ENCODE measurements at places on chromosomes 4 and X.

DNA sequence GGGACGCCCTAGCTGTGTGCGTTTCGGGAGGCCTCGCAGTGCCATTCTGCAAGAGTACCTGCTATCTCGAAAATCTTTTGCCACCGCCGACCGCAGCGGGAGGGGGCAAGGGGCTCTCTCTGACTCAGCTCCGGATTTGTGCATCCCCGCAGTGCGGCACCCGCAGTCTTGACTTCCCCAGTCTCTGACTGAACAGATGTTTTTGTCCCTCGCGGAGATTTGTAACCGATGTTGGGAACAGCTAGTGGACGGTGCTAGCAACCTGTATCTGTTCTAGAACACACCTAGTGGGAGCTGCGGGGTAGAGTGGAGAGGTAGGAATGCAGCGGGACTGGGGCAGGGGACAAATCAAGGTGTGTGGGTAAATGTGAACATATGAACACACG lies 17.2 kb downstream of the NKX6-1 start:
- no peak for DNase-seq

- DNase-seq = no peak
Measured at GRCh38 chr4:27048429-27049238, 188.0 kb downstream of the STIM2 start.

- DNase-seq = no peak
Measured at GRCh38 chr4:99587803-99588202, 13.2 kb downstream of the MTTP start.

DNA sequence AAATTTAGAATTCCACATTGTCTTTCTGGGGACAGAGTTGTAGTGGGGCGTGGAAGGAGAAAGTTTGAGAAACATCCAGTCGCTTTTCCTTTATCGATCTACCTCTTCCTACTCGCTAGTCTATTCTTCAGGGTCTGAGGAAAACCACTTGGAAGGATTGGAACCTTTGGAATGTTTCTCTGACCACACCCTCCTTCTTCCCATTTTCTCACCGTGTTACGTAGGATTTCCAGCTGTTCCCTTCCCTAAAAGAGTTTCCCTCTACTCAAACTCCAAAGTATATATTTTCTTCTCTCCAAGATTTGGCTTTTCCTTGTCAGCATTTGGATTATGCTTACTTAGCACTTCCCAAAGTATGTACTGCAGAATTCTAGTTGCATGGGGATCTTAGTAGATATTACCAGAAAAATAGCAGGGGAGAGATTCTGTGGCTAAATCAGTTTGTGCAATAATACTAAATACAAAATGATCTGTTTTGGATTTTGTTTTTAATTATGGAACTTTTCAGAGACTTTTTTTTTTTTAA lies 4.9 kb downstream of the ENPEP start:
- DNase-seq = no peak

GRCh38 chr4:118947095-118947494 lies 58.4 kb downstream of the SYNPO2 start:
- DNase-seq = no peak

DNA sequence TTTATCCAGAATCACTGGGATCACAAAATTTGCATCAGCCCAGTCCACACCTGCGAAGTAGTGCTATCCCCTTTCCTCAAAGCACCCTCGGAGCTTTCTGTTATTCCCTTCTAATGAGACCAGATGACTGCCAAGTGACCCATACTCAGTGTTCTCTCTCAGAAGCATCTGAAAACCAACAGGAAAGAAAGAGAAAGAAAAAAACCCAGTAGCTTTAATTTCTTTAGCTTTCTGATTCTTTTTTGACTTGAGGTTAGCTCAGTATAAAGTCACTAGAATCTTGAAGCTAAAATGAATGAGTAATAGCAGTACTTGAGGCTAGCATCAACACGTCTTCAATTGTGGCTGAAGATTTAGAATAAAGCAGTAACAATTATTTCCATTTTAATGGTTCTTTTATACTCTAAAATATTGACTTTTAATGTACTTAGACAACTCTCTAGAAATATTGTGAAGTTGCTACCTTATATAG lies 124.4 kb downstream of the ANK2 start:
- DNase-seq = no peak

- DNase-seq = no peak
Measured at GRCh38 chrX:134548257-134549201, 88.6 kb downstream of the HPRT1 start.

DNA sequence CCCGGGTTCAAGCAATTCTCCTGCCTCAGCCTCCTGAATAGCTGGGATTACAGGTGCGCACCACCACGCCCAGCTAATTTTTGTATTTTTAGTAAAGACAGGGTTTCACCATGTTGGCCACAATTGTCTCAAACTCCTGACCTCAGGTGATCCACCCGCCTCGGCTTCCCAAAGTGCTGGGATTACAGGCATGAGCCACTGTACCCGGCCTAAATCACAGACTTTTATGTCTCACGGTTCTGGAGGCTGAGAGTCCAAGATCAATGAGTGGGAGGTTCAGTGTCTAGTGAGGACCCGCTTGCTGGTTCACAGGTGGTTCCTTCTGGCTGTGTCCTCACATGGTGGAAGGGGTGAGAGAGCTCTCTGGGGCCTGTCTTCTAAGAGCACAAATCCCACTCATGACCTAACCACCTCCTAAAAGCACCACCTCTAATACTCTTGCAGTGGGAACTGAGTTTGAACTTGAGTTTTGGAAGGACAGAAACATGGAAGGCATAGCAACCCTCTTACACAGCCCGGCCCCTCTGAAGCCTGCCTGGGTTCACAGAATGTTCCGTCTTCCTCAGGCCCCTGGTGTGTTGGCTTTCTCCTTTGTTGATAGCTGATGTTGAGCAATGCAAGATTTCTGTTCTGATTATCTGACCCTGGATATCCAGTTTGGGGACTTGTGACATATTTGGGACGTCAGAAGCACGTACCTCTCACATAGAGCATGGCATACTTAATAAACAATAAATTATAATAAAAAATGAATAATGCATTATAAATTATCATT lies 1.9 kb upstream of the AKAP17A start:
- no peak for DNase-seq

- no peak for DNase-seq
Measured at GRCh38 chrX:46531442-46531841, 13.8 kb downstream of the ZNF674 start.

DNA sequence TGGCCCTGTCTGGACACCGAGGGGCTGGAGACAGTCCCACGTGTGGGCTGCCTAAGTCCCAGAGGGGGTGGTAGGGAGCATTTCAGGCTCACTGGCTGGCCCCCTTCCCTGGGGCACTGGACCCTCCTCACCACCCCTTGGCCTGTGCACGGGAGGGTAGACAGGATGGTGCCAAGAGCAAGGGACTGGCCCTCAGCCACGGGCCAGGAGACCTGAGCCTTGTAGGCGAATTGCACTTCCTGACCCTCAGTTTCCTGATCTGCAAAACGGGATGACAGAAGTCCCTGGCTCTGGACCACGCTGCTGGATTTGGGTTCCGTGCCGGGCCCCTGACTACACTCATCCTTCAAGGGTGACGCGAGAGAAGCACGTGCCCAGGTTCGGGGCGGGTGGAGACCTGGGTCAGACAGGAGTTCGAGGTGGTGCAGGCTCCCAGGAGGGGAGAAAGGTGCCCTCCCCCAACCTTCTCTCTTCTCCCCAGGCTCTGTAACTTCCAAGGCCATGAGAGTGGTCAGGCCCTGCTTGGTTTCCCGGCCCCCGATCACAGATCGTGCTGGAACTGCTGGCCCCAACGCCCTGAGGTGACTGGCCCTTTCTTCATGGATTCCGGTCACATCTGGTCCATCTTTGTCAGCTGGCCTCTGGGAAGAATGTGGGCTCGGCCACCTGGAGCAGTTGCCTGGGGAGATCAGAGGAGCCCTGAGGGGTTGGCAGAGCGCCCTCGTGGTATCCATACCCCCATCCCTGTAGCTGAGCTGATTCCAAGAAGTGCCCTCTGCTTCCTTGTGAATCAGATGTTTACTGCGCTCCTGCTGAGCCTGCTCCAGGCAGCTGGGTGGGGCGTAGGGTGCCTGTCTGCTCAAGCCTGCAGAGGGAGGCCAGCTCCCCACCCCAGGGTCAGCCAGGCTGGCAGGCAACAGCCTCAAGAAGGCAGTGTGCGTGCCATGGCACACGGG lies 3.3 kb downstream of the SH3BP2 start:
- peak; percentile 30 for DNase-seq
